Hepatocyte (in vitro differentiated cells): ENCODE measurements at places on chromosomes 7 and 10. TPM values are rescaled to one million over a fixed set of nuclear protein-coding genes. Genes with fewer than 3 reads are reported as not detected.

MDFIC gene
- 14.5 and 18.5 TPM in 2 replicates for total RNA-seq

MSANTD7 gene
- total RNA-seq = 13.3 and 14.0 TPM in 2 replicates

DOCK1 gene
- 51.5 and 55.5 TPM in 2 replicates for total RNA-seq

CTAGE6 gene
- total RNA-seq = 0.07 TPM in 1 of 2 replicates, not detected in the other

PTPN20 gene
- 0.32 and 0.60 TPM in 2 replicates for total RNA-seq

HECW1 gene
- 2.6 and 7.6 TPM in 2 replicates for total RNA-seq

EEPD1 gene
- 7.7 and 8.8 TPM in 2 replicates for total RNA-seq

TAC1 gene
- 0.48 and 1.9 TPM in 2 replicates for total RNA-seq

ZNF117 gene
- total RNA-seq = 16.6 and 16.8 TPM in 2 replicates

CNNM1 gene
- 3.8 and 4.8 TPM in 2 replicates for total RNA-seq
